Foreskin keratinocyte (primary cell): ENCODE measurements at places on chromosomes 11 and 22.
A peak's percentile ranks its signal among the peaks of the same experiment; 100 is the strongest.

GRCh38 chr11:113875234-113876073, at the start of gene USP28:
Gene USP28 (minus strand): TSS chr11:113875572. CDS start chr11:113875501, 71 bp downstream.
- DNase-seq, result peak; percentile 56

- DNase-seq, result peak; percentile 68
Measured at GRCh38 chr11:7677796-7678201, 4.5 kb upstream of the CYB5R2 start.

- peak; percentile 49 for DNase-seq
Measured at GRCh38 chr11:129115652-129116586, 76.2 kb downstream of the ARHGAP32 start.

DNA sequence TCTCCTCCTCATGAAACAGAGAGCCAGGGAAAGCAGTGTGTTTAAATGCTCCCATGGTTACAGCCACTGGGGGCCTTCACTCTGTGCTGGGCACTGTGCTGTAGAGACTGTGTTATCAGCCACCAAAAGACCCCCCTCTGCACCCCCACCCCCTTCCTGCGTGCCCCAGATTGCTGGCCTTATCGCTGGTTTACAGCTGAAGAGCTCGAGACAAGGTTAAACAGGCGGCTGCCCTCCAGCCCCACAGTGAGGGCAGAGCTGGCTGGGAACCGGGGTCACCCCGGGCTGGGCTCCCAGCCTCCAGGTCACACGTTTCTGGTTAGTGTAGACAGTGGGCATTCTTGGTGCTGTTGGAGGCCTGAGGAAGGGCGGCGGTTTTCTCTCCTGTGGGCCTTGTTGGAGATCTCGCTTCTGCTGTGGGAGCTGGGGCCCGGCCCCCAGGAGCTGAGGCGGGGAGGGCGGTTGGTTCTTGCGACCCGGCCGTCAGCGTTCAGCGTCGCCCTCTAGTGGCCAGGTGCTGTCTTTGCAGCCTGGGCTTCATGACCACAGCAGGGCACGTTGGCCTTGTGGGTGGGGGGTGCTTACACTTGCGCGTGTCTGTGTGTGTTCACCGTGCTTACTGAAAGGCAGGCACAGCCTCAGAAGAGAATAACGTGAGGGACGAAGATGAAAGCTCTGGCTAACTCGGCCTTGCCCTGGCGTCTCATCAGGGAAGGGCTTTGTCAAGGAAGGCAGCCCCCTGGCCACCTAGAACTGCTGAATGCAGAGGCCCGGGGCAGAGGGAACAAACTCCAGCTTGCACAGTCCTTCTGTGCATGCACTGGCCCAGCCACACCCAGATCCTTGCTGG, 40.8 kb downstream of the TBC1D22A start:
- no peak for DNase-seq

GRCh38 chr22:26857169-26857568, 199.8 kb downstream of the MIAT start:
- DNase-seq, result no peak

- DNase-seq, result no peak
Measured at GRCh38 chr22:37553725-37554124, 6.6 kb upstream of the CDC42EP1 start.

DNA sequence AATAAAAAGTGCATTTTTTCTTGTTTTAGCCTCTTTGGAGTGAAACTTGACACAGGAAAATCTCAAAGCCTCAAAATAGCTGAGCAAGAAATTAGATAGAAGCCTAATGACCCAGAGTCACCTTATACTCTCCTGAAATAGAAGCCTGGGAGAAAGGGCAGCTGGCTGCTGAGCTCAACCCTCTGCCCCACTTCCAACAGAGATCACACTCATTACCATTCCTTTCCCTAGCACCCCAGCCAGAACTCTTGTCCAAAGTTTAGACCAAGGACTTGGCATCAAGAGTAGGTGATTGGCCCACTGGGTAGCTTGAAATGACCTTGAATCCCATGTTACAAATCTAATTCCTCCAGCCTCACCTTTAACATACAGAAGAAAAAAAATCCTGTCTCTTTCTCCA, 62.7 kb upstream of the AMOTL1 start:
- no peak for DNase-seq

DNA sequence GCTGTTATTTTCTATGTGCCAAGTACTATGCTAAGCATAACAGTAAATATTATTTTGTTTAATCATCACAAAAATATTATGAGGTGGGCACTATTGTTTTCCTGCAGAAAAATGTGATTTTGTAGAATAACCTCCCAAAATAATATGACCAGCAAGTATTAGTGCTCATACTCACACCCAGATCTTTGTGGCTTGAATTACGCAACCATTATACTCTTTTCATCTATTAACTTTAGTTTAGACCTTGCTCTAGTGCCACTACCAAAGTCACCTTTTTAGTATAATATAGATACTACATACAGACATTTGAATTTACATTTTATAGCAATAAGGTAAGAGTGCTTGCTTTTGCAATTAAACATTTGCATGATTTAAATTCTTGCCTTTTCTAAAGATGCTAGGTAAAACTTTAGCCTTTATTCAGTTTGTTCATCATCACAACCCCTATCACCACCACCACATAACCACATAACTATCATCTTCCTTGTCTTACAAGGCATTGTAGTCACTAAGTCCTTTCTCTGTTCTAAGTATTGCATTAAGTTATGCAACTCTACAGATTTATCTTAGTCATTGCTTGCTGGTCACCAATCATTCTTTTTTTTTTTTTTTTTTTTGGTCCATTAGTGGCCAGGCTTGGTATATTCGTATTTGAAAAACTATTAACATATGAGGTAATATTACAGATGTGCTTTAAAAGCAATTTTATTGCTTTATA, 68.4 kb downstream of the GAS2 start:
- DNase-seq, result peak; percentile 23

GRCh38 chr22:22740560-22741276, 96.3 kb downstream of the GGTLC2 start:
- no peak for DNase-seq

DNA sequence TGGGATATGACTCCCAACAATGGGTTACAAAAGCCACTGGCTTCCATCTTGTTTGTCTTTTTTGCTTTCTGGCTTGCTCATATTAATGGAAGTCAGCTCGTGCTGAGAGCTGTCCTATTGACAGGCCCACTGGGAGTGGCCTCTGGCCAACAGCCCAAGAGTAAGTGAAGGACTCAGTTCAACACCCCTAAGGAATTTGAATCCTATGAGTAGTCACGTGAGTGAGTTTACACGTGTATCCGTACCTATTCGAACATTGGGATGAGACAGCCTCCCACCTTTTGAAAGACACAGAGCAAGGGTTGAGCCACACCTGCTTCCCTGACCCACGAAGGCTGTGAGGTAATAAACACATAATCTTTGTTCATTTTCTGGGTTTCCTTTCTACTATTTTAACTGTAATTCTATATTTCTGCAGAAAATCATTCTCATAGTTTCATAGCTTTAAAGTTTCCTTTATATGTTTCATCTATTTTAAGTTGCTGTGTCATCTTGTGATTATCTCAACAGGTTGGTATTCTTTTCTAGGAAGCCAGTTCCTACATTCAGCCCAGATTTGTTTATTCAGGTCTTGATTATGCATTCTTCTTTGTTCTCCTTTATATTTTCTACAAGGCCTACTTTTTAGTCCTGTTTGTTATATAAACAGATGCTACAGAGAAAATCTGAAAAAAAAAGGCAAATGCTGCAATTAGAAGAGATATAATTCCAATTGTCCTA, 802.3 kb downstream of the CNTN5 start:
- DNase-seq, result peak; percentile 35

- no peak for DNase-seq
Measured at GRCh38 chr22:49951678-49951985, 8.9 kb upstream of the PIM3 start.

GRCh38 chr11:32080361-32080980, 10.4 kb upstream of the RCN1 start:
- no peak for DNase-seq

DNA sequence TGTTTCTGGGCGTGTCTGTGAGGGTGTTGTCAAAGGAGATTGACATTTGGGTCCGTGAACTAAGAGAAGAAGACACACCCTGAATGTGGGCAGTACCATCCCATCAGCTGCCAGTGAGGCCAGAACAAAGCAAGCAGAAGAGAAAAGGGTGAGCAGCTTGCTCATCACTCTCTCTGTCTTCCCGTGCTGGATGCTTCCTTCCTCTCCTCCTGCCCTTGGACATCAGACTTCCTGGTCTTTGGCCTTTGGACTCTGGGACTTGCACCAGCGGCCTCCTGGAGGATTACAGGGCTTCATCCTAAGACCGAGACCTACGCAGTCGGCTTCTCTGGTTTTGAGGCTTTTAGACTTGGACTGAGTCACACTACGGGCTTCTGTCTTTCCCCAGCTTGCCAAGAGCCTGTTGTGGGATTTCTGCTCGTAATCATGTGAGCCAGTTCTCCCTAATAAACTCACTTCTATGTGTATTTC, 18.8 kb downstream of the APOL2 start:
- DNase-seq, result peak; percentile 44

GRCh38 chr22:37805810-37806277, 1.9 kb upstream of the GCAT start:
- no peak for DNase-seq

GRCh38 chr11:7020183-7020917, at the start of the genes NLRP14 and ZNF214:
Gene NLRP14 (plus strand): TSS chr11:7020479. CDS start chr11:7038587, 18,108 bp downstream.
Gene ZNF214 (minus strand): TSS chr11:7020346. CDS start chr11:7002835, 17,511 bp downstream.
- peak; percentile 79 for DNase-seq

DNA sequence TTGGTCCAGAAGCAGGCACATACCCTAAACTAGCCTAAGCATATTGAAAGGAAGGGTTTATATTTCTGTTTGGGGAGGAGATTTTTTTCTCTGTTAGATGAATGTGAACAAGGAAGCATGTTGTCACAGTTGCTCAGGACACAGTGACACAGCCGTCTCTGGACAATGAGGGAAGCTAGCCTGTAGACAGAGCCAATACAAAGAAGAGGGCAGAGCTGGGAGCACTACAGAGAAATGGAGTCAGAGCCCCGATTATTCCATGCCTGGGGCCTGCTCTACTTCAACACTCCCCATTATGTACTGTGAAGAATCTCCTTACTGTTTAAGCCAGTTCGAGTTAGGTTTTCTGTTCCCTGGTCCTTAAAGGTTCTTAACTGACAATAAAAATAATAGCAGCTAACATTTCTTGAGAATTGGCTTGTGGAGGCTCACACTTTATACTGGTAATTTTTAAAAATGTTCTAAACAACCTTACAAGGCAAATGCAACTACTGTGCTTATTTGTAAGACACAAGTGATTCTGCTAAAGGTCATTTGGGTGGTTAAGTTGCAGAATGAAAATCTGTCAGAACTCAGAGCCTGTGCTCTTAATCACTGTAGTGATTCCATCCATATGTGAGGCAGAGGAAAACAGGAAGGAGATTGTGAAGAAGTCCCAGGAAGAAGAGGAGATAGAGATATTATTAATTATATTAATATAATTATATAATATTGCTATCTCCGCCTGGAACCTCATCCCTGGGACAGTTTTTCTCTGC, 58.8 kb upstream of the RRAS2 start:
- no peak for DNase-seq

DNA sequence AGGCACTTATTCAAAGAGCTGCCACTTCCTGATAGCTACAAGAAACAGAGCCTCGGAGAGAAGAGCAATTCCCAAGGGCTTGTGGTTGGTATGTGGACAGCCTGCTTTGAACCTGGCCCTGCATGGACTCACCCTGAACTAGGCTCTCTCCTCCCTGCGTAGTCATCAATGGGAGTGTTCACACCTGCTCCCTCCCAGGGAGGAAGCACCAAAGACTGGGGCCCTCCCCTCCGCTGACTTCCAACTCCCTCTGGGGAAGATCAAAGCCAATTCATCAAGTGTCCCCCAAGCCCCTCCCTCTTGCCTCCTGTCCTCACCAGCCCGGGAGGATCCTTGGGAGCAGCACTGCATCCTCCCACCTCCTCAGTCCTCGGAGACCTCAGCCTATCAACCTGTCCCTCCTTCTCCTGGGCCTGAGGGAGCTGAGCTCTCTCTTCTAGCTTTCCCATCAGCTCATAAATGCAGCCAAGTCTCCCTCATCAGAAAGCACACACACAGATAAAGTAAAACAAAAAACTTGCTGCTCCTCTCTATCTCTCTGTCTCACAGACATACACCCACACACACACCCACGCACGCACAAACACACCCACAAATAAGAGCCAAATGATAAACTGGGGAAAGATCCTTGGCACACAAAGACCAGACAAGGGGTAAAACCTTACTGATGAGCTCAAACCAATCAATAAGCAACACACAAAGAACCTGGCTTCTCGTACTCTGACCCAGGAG, 3.3 kb downstream of the A4GALT start:
- DNase-seq, result no peak

DNA sequence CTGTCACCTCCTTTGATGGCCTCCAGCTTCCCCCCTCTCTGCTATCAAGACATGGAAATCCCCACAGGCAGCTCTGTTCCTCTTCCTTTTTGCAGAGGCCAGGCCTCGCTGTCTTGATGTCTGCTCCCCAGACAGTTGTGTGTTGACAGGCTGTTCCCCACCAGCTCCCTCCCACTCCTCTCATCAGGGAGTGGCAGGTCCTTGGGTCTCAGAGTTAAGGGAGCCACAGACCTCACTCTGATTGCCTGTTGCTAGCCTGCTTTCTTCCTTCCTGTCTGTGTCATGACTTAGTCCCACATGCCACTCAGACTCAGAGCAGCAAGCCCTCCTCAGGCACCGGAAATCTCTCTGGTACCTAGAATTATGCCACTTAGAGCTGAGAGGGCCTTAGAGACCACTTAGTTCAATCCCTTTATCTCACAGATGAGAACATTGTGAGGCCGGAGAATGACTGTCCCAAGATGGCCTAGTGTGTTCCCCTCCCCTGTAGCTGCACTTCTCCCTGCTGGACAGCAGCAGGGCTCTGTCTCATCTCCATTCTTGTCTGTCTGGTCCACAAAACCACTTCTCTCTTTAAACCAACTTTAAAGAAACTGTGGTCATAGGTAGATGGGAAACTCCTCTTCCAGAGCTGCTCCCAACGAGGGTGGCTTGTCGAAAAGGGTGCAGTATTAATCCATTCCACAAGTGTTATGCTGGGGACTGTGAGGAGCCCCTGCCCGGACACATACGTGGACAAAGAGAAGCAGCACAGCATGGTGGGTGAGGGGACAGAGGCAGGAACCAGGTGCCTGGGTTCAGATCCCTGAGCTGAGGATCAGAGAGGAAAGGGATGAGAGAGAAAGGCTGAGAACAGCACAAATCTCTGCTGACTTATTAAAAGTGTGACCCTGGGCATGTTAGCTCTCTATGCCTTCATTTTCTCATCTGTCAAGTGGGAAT, 4.2 kb downstream of the AMPD3 start:
- no peak for DNase-seq

DNA sequence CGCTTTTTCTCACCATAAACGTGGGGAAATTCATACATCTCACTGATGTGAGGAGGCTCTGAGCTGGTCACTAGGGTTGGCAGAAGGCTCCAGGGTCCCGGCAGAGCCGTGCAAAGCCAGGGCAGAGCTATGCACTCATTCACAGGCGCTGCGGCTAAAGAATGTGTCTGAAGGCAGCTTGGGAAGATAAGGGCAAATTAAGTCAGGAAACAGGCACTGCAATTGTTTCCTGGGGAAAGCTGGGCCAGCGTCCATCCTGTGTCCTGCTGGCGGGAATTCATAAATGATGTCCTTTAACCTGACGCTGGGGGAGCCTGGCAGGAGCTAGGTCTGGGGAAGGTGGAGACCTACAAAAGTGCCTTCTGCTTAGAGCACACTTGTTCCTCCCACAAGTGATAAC, 27.6 kb downstream of the PKNOX2 start:
- no peak for DNase-seq

- no peak for DNase-seq
Measured at GRCh38 chr22:41936894-41937169, 10.1 kb downstream of the CENPM start.
